Brain microvascular endothelial cell (primary cell): ENCODE measurements at places on chromosomes 6 and 20.

DNA sequence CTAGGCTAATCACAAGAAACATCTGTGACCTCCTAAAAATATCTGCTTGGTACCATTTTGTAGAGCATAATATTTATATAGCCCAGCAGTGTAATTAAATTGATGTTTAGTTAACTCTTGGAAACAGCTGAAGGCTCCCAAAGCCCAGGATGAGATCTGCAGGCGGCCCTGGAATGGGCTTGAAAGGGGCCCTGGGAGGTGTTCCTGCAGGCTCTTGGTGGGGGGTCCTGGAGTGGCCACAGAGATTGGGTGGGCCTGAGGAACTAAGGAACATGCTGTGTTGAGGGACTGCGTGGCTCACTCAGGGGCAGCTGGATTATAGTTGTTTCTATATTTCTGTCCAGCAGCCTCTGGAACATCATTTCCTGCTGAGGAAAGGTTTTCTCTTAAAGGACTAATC is 9.2 kb downstream of the SCP2D1 start:
- DNase-seq = no peak

GRCh38 chr6:81979329-81979728 is 226.8 kb upstream of the TENT5A start:
- DNase-seq = no peak

DNA sequence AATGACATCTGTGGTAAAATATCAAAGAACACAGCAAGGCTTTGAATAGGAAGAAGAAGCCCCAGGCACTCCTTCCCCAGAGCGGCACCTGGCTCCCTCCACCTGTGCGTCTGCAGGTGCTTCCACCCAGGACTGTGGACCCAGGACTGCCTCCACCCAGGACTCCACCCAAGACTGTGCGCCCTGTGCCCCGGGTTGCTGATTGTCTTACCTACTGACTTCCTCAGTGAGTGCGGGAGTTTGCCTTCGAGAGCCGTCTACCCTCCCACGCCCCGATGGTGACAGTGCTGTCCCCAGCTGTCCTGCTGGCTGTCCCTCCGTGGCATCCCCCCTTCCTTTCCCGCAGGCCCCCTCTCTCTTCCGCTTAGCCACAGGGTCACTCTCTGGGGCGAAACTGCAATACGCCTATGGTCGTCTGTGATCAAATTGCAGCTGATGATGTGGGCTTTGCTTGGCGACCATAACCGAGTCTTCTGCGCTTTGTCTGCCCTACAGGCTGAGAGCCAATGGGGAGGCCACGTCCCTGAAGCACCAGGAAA is 52.1 kb downstream of the IRF4 start:
- no peak for DNase-seq

DNA sequence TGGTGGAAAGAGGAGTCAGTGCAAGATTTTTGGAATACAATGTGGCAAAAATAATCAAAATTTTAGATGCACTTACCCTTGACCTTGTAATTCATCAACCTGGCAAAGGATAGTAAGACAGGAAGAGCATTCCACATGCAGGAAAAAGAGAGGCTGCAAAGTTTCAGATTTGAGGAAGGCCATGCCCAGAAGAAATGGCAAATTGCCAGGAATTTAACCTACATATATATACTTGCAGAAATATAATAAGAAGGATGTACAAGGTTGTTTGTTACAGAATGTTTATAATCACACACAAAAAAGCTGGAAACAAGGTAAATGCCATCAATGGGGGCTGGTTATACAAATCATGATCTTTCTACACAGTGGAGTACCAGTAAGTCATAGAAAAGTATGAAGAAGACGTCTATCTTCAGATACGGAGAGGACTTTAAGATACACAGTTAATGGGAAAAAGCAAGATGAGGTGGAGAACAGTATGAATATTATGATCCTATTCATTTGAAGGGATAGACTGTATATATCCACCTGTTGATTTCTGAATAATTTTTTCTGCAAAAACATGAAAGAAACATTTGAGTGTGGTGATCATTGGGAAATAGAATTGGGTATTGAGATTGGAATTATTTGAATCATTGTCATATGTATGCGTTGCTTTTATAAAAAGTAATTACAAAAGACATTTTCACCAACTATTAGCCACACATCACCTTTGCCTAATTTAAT is 253.8 kb downstream of the TBC1D7 start:
- no peak for DNase-seq

DNA sequence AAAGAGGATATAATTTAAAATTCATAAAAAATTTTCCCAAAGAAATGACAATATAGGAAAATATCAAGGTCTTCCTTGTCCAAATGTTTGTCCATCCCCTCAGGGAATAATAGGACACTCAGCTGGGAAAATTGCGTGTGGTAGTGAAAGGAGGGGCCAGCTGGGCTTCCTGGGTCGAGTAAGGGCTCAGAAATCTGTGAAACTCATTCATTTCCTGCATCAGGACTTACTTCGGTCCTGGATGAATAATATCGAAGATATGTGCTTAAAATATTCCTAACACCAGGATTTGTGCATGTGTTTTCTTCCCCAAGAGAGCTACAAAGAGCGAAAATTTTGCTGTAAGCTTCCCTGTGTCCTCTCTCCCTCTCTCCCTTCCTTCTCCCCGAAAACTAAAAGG is 118.2 kb upstream of the GJE1 start:
- DNase-seq = peak; percentile 82

GRCh38 chr6:35725721-35726438 is 11.0 kb upstream of the ARMC12 start:
- peak; percentile 39 for DNase-seq

- peak; percentile 95 for DNase-seq
Measured at GRCh38 chr6:75524322-75524972, 30.8 kb upstream of the FILIP1 start.

DNA sequence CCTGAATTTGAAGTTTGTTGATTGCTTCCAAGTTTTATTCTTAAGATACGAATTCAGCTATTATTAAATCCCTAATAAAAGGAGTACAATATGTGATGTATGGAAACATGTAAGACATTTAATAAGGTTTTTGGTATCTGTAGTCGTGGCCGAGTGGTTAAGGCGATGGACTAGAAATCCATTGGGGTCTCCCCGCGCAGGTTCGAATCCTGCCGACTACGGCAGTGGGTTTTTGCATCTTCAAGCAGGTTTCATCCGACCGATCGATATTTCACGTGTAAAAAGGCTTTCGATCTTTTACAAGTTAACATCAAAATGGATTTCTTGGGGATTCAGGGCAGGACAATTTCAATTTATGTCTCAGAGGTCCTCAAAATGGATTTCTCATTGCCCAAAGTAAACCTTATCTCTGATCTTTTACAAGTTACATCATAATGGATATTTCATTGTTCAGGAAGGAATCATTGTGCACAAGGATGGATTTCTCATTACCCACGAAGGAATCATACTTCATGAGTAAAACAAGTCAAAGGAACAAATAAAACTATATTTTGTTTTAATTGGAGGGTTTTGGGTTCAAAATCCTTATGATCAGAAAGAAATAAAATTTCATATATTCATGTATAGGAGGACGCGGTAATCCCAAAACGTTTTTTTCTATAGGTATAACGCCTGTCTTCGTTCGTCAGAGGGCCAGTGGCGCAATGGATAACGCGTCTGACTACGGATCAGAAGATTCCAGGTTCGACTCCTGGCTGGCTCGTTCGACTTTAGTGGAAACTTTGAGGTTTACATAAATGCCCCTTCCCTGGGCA is 37.3 kb upstream of the BTN3A2 start:
- DNase-seq = peak; percentile 85

DNA sequence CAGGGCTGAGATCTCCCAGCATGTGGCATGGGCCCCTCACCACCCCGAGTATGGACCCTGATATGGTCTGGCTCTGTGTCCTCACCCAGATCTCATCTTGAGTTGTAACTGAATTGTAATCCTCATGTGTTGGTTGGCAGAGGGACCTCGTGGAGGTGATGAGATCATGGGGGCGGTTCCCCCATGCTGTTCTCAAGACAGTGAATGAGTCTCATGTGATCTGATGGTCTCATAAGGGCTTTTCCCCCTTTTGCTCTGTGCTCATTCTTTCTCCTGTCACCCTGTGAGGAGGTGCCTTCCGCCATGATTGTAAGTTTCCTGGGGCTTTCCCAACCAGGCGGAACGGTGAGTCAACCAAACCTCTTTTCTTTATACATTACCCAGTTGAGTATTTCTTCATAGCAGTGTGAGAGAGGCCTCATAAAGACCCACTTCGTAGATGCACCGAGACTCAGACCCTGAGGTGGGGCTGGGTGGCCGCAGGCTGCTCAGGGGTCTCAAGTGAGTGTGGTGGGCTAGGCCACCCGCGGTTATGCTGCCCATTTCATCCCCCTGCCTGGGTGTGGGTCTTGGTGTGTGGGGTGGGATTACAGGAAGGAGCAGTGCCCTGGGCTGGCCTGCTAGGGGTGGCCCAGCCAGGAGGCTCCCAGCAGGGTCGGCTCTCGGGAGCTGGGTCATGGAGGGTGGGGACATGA is 26.2 kb upstream of the GATA5 start:
- peak; percentile 53 for DNase-seq

- DNase-seq = no peak
Measured at GRCh38 chr20:5161536-5162164, 34.8 kb downstream of the CDS2 start.

DNA sequence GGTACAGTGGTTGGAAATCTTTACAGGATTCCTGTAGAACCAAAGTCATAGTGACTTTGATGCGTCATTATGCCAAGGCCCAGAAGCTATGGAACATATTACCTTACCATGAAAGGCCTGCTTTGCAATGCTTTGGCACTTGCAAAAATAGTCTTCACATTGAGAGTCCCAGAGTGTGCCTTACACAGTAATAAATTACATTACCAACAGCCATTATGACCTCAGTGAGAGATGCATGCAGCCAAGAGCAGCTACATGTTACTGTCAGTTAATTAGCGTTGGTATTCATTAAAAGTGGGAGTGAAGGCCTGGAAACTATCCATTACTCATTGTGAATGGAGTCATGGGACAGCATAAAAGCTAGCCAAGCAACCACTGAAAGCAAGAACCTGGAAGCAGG is 39.2 kb upstream of the HDDC2 start:
- DNase-seq = no peak

DNA sequence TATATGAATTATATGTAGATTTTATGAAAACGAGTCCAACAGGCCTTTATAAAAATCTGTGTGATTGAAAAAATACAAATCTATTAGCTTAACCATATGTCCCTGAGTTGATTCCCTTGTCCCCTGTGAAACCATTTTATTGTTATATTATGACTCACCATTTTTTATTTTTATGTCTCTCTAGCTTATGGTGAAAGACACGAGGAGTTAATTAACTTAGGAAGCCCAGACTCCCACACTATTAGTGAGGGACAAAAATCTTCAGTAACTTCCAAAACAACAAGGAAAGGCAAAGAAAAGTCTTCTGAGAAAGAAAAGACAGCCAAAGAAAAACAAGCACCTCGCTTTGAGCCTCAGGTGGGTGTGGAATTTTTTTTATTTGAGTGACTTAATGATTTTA is 183.1 kb downstream of the ADGB start:
- DNase-seq = no peak

DNA sequence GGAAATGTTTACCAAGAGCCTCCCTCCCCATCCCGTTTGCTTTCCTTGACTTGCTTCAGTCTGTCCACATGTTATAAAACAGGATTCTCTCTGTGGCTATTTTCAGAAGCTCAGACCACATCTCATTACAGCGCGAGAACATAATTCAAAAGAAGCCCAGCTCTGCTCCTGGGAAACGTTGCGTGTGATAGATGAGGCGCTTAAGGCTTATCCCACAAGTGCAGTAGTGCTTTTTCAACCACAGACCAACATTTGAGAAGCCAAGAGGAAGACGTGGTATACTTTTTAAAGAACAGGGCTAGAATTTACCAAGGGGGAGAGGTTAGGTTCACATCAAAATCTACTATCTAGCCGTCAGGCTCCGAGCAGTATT is 239.5 kb downstream of the SLC24A3 start:
- DNase-seq = no peak

- no peak for DNase-seq
Measured at GRCh38 chr6:84118191-84118590, 84.6 kb downstream of the MRAP2 start.

DNA sequence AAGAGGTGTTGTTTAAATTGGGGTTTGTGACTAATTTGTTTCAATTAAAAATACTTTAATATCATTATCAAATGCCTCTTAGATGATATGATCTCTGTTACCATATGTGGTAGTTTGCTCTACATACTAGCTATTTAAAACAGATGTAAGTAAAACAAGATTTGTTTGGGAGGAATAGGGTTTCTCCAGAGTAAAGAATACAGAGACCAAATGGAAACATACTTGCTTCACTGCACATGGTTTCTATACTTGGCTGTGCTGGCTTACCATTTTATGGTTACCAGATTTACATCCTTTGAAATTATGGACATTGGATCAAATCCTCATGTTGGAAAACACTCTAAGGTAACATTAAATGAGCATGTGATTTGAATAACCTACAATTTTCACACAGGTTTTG is 588.3 kb downstream of the CD109 start:
- no peak for DNase-seq

- peak; percentile 6 for DNase-seq
Measured at GRCh38 chr6:46850792-46851191, 57.6 kb downstream of the MEP1A start.

DNA sequence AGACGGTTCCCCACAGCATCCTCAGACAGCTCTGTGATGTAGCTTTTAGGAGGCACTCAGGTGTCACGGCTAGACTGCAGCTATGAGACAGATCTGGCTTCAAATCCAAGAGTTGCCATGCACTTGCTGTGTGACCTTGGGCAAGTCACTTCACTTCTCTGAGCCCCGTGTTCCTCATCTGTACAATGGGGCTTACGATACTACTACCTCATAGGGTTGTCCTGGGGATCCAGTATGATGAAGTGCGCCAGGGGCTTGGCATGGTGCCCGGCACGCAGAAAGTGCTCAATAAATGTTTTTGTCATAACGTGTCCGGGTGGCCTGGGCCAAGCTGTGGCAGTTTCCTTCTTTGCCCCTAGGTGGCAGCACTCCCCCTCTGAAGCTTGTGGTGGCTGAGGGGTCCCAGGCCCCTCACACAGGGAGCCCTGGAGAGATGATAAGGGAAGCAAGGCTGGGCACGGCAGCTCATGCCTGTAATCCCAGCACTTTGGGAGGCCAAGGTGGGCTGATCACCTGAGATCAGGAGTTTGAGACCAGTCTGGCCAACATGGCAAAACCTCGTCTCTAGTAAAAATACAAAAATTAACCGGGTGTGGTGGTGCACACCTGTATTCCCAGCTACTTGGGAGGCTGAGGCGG is 19.1 kb upstream of the CHMP4B start:
- peak; percentile 60 for DNase-seq

- DNase-seq = peak; percentile 76
Measured at GRCh38 chr20:49579874-49580812, 12.2 kb upstream of the PTGIS start.

DNA sequence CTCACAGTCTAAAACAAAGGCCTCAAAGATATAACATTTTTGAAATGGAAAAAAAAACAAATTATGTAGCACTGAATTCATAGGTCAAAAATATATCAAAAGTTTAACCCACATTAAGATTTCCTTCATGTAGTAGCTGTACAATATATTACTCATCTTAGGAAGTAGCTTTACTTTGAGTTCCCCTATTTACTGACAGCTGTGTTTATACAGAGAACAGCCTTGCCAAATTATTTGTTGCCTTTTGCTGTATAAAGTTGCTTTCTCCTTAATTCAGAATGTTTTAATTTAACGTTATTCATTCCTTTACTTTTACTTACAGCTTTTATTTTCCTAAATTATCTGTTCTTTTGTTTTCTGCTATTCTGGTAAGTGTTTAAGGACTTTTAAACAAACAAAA is 181.0 kb downstream of the COL12A1 start:
- DNase-seq = no peak

- DNase-seq = no peak
Measured at GRCh38 chr6:137348777-137349176, 129.6 kb upstream of the IFNGR1 start.

- no peak for DNase-seq
Measured at GRCh38 chr20:12593342-12593873, 415.4 kb upstream of the SPTLC3 start.
